ENCODE measurements at places on chromosomes 7 and 10.

DNA sequence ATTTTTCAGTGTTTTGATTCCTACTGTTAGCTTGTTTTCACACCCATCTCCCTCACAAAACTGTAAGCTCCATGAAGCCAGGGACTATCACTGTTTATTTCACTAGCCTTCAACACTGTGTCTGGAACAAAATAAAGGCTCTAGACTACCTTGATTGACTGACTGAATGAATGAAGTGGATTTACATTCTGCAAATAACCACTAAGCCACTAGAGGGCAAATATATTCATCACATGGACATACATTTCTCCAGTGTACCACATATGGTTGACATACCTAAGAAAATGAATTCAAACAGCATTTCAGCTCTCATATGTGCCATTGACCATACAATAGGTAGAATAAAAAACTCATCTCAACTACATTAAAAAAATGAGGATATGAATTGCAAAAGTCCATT is 185.9 kb downstream of the RAB11FIP2 start:
- DNase-seq = peak; percentile 10

DNA sequence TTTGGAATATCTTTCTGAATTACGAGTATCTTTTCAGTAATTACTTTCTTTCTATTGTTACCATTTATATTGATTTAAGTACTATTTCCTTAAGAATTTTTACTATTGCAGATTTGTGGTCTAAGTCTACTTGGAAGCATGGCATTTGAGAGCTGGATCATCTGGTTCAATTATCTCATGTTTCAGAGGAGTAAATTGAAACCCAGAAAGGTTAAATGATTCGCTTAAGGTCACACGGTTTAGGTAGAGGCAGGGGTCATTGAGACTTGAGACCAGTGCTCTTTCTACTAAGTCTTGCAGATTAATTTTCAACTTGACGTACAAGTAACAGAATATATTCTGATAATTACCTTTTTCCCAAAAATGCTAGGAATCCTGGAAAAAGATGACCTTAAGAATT is 109.2 kb upstream of the GLCCI1 start:
- DNase-seq = no peak

- no peak for DNase-seq
Measured at GRCh38 chr10:132398566-132398991, 1.6 kb downstream of the PWWP2B start.

GRCh38 chr7:122470859-122471258 is 166.3 kb upstream of the FEZF1 start:
- no peak for DNase-seq

DNA sequence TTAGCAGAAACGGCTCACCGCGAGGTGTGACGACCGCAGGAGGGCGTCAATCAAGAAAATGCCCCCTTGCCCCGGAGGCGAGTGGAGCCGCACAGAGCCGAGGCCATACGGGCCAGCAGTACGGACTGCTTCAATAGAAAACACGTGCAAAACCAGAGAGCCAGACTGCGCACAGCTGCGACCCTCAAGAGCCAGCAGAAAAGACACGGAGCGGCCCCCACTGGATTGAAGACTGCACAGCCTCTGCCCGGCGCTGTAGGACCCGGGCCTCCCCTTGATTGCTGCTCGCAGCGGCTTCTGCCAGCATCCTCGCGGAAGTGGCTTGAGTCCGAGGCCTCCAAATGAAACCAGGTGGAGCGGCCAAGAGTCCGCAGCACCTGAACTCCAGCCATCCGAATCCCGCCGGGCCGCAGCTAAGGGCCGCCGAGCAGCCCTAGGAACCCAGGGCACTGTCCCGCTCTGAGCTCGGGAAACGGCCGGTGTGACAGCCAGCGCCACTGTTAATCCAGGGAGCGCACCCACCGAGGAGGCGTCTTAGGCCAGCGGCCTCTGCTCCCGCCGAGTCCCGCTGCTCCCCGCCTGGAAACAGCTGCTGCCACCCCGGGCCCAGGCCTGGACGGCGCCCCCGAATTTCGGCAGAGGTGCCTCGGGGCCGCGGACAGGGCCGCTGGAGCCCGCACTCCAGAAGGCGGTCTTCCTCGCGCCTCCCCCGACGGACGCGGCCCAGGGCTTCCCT is 660 bp upstream of the HHEX start:
- DNase-seq = no peak

GRCh38 chr7:114214466-114214865 is 200.1 kb upstream of the FOXP2 start:
- no peak for DNase-seq

DNA sequence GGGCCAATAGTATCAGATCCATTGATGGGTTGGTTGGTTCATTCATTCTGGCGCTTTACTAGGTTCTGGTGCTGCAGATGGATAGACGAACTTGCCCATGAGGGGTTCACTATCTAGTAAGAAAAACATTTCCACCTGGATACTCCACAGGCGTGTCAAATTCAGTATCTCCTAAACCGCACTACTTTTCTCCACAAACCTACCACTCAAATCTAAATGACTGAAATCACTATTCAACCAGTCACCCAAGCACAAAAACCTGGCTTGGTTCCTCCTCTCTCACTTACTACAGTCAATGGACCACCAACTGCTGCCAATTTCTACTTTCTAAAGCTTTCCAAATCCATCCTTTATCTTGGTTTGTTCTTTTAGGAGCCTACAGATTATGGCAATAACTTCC is 572 bp downstream of the AGK start:
- no peak for DNase-seq

- DNase-seq = no peak
Measured at GRCh38 chr7:4692055-4692454, 10.0 kb downstream of the FOXK1 start.

DNA sequence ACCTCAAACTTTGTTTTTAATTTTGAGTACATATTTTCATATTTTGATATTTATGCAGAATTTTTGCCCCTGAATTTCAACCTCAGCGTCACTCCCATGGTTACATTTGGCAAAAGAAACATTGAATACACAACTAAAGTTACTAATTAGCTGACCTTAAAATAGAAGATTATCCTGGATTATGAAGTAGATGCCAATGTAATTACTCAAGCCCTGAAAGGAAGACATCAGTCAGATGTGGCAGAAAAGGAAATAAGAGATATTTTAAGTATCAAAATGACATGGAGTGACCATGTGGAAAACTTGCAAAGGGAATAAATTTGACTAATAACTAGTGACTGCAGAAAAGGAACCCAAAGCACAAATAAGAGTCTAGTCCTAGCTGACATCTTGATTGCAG is 701.3 kb upstream of the KCND2 start:
- DNase-seq = no peak

GRCh38 chr10:4333459-4333894 is 492.5 kb upstream of the AKR1E2 start:
- DNase-seq = no peak
